Activated CD4-positive, alpha-beta T cell treated with anti-CD3 and anti-CD28 coated beads for 24 hours (primary cell): ENCODE measurements at places on chromosomes 2 and 18.

DNA sequence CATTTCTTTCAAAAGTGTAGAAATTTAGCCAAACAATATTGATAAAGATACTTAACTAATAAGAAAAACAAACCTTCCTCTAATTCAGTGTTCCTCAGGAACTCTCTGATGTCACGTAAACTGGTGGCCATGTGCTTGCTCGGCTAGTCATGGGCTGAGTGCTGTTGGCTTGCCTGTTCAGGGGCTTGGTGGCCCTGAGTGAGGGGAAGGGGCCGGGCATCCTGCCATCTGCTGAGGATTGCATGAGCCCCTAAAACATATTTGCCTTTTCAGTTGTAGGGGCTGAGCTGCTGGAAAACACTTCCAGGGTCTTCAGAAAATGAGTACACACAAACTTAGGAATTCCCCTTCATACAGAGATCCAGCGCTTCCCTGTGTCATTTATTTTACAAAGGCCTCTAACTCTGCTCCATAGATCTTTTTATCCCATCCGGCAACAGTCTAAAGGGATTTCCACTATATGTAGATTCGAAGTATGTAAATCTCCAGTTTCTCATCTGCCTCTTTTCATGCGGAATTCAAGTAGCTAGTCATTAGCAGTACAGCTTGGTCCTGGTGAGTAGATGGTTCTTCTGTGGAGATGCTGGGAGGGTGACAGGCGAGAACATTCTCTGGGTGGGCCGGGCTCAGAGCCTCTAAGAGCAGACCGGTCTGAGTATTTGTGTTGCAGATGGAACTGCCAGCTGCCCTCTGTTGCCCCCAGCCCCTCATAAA, 20.1 kb upstream of the NFATC1 start:
- no peak for DNase-seq

DNA sequence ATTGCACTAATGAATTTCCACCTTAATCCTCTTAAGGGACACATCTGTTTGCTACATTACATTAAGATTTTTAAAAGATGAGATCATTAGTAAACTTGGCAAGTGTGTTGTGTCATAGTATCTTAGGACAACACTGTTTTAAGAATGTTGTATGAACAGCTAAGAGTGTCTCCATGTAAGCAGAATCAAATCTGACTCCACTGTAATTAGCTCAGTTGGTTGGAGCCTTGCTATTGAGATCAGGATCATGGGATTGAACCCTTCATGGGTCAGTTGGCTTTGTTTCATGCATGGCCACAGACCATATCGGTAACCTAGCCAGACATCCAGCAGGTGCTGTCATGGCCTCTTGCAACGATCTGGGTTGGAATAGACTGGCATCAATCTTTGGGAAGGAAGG, 5.2 kb downstream of the FHOD3 start:
- DNase-seq = no peak

- DNase-seq = no peak
Measured at GRCh38 chr2:121483021-121483420, 47.7 kb upstream of the RNU4ATAC start.

GRCh38 chr2:27958711-27959378, 68.3 kb downstream of the BABAM2 start:
- no peak for DNase-seq

- DNase-seq = no peak
Measured at GRCh38 chr2:72893594-72894319, 6.5 kb downstream of the SPR start.

DNA sequence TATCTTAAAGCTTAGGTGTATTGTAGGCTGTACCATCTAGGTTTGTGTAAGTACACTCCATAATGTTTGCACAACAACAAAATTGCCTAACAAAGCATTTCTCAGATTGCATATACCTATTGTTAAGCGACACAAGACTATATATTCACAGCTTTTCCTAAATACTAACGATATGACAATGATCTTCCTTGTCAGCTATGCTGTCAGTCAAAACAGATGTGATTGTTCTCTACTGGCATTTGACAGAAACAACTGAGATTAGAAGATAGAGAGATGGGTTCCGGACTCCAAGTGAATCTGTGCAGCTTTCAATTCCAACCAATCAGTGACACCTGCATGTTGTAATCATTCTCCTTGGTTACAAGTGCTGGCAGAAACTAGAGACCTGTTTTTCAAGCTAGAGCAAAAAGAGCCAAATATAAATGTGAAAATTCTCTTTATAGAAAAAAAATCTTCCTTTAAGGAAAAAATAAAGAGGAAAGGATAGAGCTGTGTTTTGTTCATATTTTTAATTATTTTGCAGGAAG, 1232.3 kb upstream of the SLC39A10 start:
- no peak for DNase-seq

DNA sequence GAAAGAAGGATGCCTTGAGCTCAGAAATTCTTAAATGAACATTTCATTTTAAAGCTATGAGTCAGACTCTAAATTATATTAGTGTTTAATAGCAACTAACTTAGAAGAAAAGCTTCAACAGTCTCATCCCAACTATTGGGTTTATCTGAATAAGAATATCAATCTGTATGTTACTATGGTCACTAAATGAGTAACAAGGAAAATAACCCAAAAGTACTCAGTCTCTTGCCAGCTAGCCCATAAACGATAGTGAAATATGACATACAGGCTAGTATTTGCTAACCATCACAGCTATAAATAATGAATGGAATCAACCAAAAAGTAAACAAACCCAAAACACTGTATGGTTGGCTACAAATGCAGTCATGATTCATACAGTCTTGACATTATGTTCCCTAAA, 174.9 kb downstream of the RAB3GAP1 start:
- no peak for DNase-seq

DNA sequence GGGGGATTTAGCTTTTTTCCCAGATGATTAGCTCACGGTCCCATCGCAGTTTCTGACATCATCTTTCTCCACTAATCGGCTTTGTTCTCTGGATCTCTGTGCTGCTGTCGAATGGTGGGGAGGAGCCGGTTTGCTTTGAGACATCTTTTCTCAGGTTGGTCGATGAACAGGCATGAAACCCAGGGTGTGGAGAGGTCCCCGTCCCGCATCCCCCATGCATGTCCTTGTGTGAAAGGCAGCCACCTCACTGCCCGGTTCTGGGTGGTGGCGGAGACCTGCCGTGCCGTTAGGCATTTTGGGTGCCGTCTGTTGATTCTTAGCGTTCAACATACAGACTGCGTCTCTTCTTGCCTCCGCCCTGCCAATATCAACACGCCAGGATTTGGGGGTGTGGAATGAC, 57.8 kb downstream of the CTDP1 start:
- no peak for DNase-seq

- no peak for DNase-seq
Measured at GRCh38 chr2:138600732-138601457, 99.3 kb downstream of the SPOPL start.

GRCh38 chr2:111058264-111058663, 62.5 kb upstream of the BCL2L11 start:
- no peak for DNase-seq

DNA sequence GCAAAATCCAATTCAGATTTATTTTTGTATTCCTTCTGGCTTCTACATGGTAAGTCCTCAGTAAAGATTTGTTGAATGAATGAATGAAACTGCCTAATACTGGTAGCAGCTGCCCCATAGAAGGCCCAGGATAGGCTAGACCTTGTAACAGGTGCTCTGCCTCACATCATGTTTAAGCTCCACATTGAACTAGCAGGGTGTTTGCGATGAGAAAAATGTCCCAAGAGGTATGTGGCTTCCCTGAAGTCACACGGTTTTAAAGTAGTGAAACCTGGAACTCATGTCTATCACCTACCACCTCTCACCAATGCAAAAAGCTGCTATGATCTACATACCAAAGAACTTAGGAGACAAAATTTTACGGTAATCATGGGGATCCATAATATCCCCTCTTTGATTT, 765 bp upstream of the LHCGR start:
- DNase-seq = no peak

DNA sequence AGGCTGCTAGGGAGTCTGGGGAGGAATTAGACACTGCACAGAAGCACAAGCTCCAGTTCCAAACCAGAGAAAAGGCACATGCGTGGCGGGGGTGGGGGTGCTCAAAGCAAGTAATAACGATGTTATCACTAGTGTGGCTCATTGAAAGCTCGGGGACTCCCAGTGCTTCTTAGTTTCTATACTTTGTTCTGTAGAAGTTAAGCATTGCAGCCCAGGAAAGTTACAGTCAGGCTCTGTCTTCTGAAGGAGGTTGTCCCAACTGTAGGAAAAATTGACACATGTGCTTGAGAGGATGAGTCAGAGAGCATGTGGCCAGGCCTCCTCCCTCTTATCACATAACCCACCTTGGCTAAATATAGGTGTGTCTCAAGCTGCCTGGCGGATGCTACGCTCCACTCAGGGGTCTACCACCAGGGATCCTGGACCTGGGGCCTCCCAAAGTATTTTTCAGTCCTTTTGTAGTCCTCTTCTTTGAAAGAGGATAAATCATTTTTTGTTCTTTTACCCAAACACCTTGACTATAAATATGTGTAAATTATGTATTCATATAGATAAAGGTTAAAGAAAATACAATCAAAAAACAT, 3.8 kb downstream of the GALNT5 start:
- peak; percentile 63 for DNase-seq

DNA sequence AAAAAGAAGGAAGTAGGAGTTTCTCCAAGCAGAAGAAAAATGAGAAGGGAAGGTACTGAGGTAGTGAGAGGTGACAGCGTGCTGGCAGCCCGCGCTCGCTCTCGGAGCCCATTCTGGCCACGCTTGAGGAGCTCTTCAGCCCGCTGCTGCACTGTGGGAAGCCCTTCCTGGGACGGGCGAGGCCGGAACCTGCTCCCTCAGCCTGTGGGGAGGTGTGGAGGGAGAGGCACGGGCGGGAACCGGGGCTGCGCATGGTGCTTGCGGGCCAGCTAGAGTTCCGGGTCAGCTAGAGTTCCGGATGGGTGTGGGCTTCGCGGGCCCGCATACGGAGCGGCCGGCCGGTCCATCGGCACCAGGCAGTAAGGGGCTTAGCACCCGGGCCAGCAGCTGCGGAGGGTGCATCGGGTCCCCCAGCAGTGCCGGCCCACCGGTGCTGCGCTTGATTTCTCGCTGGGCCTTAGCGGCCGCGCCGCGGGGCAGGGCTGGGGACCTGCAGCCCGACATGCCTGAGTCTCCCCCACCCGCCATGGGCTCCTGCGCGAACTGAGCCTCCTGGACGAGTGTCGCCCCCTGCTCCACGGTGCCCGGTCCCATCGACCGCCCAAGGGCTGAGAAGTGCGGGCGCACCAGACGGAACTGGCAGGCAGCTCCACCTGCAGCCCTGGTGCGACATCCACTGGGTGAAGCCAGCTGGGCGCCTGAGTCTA, 11.1 kb upstream of the CYS1 start:
- no peak for DNase-seq

- no peak for DNase-seq
Measured at GRCh38 chr18:44737623-44738022, 56.9 kb downstream of the SETBP1 start.

GRCh38 chr2:201464547-201464946, 13.0 kb downstream of the STRADB start:
- no peak for DNase-seq

DNA sequence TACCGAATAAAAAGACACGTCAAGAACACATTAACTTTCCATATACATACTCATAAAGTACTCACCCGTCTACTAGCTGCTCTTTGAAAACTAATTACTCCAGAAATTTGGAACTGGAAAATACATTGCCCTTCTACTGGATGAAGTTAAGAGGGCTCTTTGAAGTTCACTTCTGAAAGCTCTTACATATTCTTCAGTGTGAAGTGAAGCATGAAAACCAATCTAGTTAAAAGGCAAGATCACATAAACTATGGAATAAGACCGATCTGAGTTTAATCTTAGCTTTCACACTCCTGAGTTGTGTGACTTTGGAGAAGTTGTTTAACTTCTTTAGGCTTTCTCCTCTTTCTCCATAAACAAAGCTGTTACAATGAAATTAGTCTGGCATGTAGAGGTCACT, 38.5 kb downstream of the REV1 start:
- DNase-seq = no peak

DNA sequence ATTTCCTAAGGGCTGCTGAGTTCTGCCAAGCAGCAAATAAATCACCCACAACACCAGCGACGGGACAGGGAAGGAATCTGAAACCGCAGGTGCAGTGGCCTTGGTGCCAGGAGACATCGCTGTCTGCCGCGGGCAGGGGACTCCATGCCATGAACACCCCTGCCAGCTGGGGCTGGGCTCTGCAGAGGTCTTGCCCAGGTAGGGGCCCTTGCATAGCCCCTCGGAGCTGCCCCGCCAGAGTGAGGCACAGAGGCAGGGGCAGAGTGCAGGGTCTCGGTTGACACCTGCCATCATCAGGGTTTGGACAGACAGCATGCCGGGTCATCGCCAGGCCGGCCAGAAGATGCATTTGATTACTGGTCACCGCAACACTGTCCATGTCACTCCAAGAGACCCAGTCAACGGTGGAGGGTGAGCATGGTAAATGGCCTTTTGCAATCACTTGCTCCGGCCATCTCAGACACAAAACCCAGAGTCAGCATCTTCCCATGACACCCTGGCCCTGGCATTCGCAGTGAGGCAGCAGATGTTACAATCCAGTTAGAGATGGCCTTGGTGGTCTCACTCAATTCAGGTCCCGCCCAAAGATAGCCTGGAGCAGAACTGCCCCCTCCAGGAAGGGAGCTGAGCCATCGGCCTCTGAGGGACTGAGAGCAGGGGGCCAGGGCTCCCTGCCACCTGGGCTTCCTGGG, 255.4 kb downstream of the NDUFA10 start:
- no peak for DNase-seq

- peak; percentile 93 for DNase-seq
Measured at GRCh38 chr2:39124000-39124745, 3.3 kb upstream of the SOS1 start.
